ENCODE measurements at places on chromosomes 16 and 17. TPM values are rescaled to one million over a fixed set of nuclear protein-coding genes. Genes with fewer than 3 reads are reported as not detected.

ADORA2B gene
- total RNA-seq, result 10.5 TPM

PABPN1L gene
- not detected for total RNA-seq

COPS3 gene
- 51.1 TPM for total RNA-seq

EVPL gene
- total RNA-seq, result not detected

UTS2R gene
- total RNA-seq, result 10.8 TPM

FOXK2 gene
- total RNA-seq, result 44.5 TPM

TMEM132E gene
- 0.46 TPM for total RNA-seq

NEK8 gene
- total RNA-seq, result 7.7 TPM

LGALS9C gene
- total RNA-seq, result not detected

TPSG1 gene
- not detected for total RNA-seq

CDH13 gene
- total RNA-seq, result 4.8 TPM

NETO2 gene
- 17.6 TPM for total RNA-seq

ADAD2 gene
- total RNA-seq, result not detected

KRTAP29-1 gene
- not detected for total RNA-seq

SALL1 gene
- 7.9 TPM for total RNA-seq

ACSM3 gene
- total RNA-seq, result 4.5 TPM

PLK1 gene
- total RNA-seq, result 93.3 TPM

PRM2 gene
- not detected for total RNA-seq

PIRT gene
- not detected for total RNA-seq

C16orf74 gene
- 30.9 TPM for total RNA-seq

CNGB1 gene
- not detected for total RNA-seq

HBM gene
- total RNA-seq, result not detected

HAS3 gene
- total RNA-seq, result 0.46 TPM

ZNF668 gene
- total RNA-seq, result 16.2 TPM

PRAC1 gene
- total RNA-seq, result not detected

KRT24 gene
- total RNA-seq, result not detected

GSPT1 gene
- total RNA-seq, result 42.1 TPM

GGA3 gene
- total RNA-seq, result 35.3 TPM

USP6 gene
- not detected for total RNA-seq

JMJD6 gene
- total RNA-seq, result 23.5 TPM

PLLP gene
- 14.2 TPM for total RNA-seq

CD300H gene
- total RNA-seq, result not detected

TMEM88 gene
- 51.2 TPM for total RNA-seq

RASL10B gene
- total RNA-seq, result 108 TPM

APOH gene
- total RNA-seq, result not detected

CACNA1G gene
- 29.7 TPM for total RNA-seq

AARSD1 gene
- 37.0 TPM for total RNA-seq

KRTAP4-3 gene
- total RNA-seq, result not detected

TEKT5 gene
- 0.99 TPM for total RNA-seq

HOXB2 gene
- total RNA-seq, result 114 TPM

ABCC11 gene
- total RNA-seq, result 0.18 TPM

AIPL1 gene
- not detected for total RNA-seq

KRT39 gene
- total RNA-seq, result not detected

TMC5 gene
- total RNA-seq, result not detected

CHMP6 gene
- total RNA-seq, result 35.5 TPM

CYGB gene
- 7.4 TPM for total RNA-seq

TP53TG3C gene
- total RNA-seq, result not detected

PIGQ gene
- total RNA-seq, result 126 TPM

ITGAX gene
- total RNA-seq, result 0.69 TPM

TBC1D3 gene
- total RNA-seq, result not detected

HDAC5 gene
- total RNA-seq, result 300 TPM

KRTAP4-9 gene
- total RNA-seq, result not detected

DEXI gene
- 112 TPM for total RNA-seq
